Thymus (tissue), 14 donors: ENCODE measurements at places on chromosomes 7 and 10. TPM values are rescaled to one million over a fixed set of nuclear protein-coding genes. Genes with fewer than 3 reads are reported as not detected.

DNA sequence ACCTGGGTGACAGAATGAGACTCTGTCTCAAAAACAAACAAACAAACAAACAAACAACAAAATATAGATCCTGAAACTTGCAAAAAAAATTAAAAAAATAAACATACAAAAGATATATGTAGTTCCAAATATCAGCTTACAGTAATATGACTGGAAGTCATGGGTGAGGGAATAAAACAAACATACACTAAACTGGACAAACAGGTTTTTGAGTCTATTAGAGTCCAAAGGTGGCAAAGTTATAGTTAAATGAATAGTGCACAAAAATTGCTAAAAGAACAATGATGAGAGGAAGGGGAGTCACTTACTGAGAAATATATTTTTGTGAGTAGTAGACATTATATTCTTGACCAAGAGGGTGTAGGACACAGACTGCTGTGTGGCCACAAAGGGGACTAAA is 16.7 kb upstream of the RSBN1L start:
- DNase-seq = no peak

Gene DGKI
- total RNA-seq = 0.33 TPM

GRCh38 chr7:105346593-105347322 is 42.0 kb downstream of the SRPK2 start:
- no peak for DNase-seq

Gene DYDC1
- total RNA-seq = 0.09 TPM

GRCh38 chr7:152137476-152138025 is 112.1 kb downstream of the GALNT11 start:
- no peak for DNase-seq

DNA sequence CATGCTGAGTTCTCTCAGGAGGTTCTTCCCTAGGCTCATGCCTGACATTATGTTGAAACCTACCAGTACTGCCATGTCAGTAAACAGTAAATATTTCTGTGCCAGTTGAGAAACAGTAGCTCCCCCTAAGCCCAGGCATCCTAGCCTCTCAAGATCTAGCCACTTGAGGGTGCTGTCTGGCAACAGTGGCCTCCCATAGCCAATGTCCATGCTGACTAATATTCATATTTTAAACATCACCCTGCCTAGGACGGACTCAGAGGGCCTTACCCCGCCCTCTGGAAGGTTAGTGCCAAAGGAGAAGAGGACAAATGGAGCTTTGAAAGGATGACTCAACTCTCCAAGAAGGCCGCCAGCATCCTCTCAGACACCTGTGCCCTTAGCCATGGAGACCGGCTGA is 7.7 kb downstream of the ACSM6 start:
- no peak for DNase-seq

GRCh38 chr7:94700926-94701554 is 45.1 kb upstream of the SGCE start:
- DNase-seq = no peak

Gene CCDC71L
- 24.6 TPM for total RNA-seq

Gene ABCC2
- total RNA-seq = 1.1 TPM

DNA sequence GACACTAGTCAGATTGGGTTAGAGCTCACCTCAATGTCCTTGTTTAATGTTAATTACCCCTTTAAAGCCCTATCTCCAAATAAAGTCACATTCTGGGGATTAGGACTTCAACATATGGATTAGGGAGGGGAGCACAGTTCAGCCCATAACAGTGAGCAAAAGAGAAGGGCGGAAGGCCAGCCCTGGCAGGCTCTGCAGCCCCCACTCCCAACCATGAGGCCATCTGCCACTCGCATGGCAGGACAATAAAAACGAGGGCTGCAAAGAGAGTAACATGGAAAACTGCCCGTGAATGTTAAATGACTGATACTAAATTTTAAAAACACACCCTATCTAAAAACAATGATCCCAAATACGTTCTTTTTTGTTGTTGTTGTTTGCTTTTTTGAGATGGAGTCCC is 38.7 kb downstream of the RGS10 start:
- DNase-seq = no peak

DNA sequence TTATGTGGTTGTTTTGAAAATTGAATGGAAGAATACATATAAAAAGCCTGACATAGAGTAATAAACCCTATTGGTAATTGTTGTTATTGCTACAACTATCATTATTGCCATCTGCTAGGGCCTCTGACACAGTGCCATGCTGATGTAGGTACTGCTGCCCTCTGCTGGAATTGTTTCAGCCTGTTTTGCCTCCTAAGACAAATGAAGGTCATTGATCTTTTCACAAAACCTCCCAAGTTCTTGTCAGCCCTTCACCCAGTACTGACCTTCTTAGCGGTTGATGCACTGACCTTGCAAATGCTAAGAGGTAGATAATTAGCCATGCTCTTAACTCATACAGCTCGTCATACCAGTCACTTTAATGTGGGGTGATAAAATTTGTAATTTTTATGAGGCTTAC is 975.2 kb downstream of the SORCS1 start:
- DNase-seq = no peak

- DNase-seq = no peak
These were observed 292.4 kb upstream of the SMIM30 start for GRCh38 chr7:113410796-113411195.

- no peak for DNase-seq
These were observed 65.9 kb downstream of the DGKB start for GRCh38 chr7:14836571-14837189.

Gene POU6F2
- 0.05 TPM for total RNA-seq

Gene IDI2
- not detected for total RNA-seq

GRCh38 chr7:149285603-149286002 is 23.6 kb downstream of the ZNF783 start:
- DNase-seq = no peak

DNA sequence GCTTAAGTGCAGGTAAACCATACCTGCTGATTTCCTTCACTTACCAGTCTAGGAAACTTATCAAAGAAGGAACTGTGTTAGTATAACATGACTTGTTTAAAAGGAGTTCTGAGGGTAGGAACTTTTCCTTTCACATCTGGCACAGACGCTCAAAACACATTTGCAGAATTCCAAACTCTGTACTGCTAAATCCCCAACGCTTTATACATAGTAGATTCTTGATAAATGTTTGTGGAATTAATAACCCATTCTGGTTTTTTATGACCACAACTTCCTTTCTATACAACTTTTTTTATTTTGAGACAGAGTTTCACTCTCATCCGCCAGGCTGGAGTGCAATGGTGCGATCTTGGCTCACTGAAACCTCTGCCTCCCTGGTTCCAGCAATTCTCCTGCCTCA is 7.7 kb upstream of the TRUB1 start:
- DNase-seq = no peak

DNA sequence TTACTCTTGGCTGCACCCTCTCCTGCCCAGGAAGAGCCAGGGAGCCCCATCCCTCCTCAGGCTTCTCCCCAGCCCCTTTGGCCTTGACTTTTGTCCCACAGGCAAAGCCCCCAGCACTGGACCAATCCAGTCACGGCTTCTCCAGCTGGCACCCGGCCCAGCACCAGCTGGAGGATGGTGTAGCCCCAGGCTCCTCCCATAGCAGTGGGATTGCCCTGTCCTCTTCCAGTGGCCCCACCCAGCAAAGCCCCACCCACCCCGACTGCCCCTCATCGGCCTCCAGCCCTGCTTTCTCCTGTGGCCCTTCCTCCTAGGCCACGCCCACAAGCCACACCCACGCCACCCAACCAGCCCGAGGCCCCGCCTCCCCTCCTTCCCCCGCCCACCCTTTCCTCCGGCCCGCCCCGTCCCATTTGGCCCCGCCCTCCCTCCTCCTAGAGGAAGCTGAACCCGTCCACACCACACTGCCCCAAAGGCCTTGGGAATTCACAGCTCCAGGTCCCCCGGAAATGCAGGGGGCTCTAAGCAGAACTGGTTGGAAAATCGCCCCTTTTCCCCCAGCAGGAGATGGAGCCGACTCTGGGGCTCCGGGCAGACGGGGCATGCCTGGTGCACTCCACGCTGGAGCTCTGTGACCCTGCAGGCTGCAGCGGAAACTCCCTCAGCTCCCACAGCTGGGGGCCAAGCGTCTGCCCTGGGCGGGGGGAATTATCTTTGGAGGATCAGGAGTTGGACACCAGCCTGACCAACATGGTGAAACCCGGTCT is 25.2 kb downstream of the GET4 start:
- no peak for DNase-seq

- DNase-seq = no peak
These were observed 117.2 kb downstream of the ACTR3B start for GRCh38 chr7:152876749-152877148.

- DNase-seq = no peak
These were observed 284.4 kb upstream of the PFKP start for GRCh38 chr10:2782950-2783349.

Gene FZD1
- 1.4 TPM for total RNA-seq

GRCh38 chr7:139640681-139641080 is 117.2 kb downstream of the CLEC2L start:
- no peak for DNase-seq

DNA sequence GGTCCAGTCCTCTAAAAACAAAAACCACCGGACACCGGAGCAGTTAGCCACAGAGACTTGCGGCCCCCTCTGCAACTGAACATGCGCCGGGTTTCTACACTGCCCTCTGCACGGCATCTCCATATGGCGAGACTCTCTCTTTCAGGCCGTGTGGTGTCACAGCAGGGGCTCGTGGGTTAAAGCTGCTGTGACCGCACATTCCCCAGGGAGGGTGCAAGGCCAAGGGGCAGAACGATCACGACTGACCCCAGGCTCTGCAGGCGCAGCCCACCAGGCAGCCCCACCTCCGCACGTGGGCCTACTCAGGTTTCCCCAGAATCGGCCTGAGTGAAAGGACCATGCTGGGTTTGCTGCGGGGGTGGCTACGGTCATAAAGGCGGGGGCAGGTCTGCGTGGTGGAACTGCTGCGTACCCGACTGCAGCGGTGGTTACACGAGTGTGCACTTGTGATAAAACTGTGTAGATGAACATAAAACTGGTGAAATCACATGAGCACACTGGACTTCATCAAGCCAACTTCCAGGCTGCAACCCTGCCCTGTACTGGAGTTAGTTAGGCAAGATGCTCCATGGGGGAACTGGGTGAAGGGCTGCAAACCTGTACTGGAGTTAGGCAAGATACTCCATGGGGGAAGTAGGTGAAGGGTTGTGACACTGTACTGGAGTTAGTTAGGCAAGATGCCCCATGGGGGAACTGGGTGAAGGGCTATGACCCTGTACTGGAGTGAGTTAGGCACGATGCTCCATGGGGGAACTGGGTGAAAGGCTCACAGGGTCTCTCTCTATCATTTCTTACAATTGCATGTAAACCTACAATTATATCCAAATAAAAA is 81.4 kb upstream of the PPP2R2D start:
- DNase-seq = no peak

- DNase-seq = no peak
These were observed 93.5 kb upstream of the PPP1R9A start for GRCh38 chr7:94813917-94814316.

Gene AGBL3
- 1.9 TPM for total RNA-seq

DNA sequence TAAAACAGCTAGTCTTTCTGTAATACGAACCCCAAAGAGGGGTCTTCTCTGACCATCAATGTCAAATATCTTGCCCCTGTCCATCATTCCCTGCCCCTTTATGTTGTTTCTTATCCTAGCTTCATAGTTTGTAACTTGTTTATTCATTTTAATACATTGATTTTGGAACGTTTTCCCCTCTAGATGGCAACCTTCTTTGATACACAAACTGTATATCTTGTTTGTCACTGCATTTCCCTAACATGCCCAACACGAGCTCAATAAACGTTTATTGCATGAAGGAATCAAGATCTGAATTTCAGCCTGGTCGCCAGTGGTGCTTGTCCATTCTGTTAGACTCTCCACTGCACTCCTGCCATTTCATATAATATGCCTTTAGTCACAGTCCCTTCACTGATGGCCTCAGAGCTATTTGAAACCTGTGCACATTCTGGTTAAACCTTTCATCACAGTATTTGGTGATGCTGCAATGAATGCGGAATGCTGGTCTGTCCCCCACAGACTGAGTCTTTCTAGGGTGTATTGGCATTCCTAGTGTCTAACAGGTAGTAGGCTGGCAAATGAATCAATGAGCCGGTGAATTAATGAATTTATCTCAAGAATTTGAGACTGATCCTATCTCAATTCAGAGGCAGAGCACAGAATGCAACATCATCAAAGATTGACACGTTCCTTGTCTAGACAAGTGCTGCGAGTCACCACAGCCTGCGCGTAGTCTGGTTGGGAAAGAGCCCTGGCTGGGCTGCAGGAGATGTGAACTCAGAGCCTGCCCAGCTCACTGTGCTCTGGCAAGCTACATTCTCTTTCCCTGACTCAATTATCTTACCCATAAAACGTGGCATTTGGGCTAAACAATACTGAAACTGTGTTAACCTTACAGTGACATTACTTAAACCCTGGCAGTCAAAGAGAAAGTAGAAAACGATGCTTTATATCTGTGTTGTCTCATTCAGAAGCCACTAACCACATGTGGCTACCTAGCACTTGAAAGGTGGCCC is 55.2 kb upstream of the FRMD4A start:
- DNase-seq = no peak

Gene ECD
- total RNA-seq = 26.5 TPM

GRCh38 chr10:22447068-22447467 is 101.8 kb downstream of the SPAG6 start:
- no peak for DNase-seq

Gene SLC13A1
- total RNA-seq = under 0.01 TPM

- no peak for DNase-seq
These were observed 224.9 kb upstream of the NFE2L3 start for GRCh38 chr7:25926891-25927625.

Gene TBX20
- total RNA-seq = 0.09 TPM

Gene NUTM2A
- 0.42 TPM for total RNA-seq

Gene GPC2
- total RNA-seq = 11.2 TPM

DNA sequence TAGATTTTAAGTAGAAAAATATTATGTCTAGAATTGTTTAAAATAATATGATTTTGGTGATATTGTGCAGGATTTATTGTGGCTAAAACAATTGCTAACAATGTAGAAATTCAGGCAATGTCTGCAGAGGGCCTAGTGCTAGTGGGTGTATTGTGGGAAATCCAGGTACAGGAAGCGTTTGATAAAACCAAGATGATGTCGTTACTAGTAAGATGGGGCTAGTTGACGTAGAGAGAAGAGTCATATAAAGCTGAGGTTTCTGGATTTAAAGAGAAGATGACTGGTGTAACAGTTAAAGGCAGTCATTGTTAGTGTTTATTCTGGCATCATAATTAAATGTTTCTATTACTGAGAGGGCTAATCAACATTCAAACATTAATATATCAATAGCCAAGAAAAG is 43.5 kb downstream of the ADK start:
- DNase-seq = no peak

Gene HOXA4
- total RNA-seq = 0.42 TPM

Gene SRGN
- total RNA-seq = 290 TPM

DNA sequence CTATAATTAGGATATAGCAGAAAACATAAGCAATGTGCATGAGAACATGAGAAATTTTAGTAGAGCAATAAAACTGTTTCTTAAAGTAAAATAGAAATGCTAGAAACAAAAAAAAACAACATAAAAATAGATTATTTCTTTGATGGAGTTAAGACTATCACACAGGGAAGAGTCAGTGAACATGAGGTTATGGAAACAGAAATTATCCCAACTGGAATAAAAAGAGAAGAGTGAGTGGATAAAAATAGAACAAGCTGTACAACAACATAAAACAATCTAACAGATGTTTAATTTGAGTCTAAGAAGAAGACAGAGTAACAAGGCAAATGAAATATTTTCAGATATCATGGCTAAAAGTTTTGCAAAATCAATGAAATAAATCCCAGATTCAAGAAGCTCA is 7.5 kb upstream of the OR6B1 start:
- DNase-seq = no peak

Gene HMX3
- not detected for total RNA-seq

Gene MUC12
- total RNA-seq = 0.57 TPM

- DNase-seq = no peak
These were observed 307.8 kb downstream of the GPAM start for GRCh38 chr10:111875725-111876124.

Gene TDRD1
- total RNA-seq = 0.52 TPM

Gene ANKRD7
- total RNA-seq = 0.38 TPM
